DND-41 (cell line): ENCODE measurements at places on chromosomes 3 and 15.
A peak's percentile ranks its signal among the peaks of the same experiment; 100 is the strongest.

- H3K4me3 ChIP-seq, result no peak overlapping the region
- peaks cover 3% of the 10 kb centered on the region for H3K27me3 ChIP-seq
- H3K4me1 ChIP-seq, result no peaks in the 10 kb centered on the region
- H3K36me3 ChIP-seq, result no peaks in the 10 kb centered on the region
- DNase-seq, result no peak
These were observed 43.6 kb downstream of the SEMA5B start for GRCh38 chr3:122984007-122984406.

- H3K4me1 ChIP-seq, result no peaks in the 10 kb centered on the region
- no peak overlapping the region for H3K4me3 ChIP-seq
- DNase-seq, result no peak
- H3K27ac ChIP-seq, result no peak overlapping the region
These were observed 8.5 kb upstream of the P2RY1 start for GRCh38 chr3:152826476-152826875.

- peaks cover 42% of the 10 kb centered on the region for H3K27me3 ChIP-seq
- H3K4me3 ChIP-seq, result no peak overlapping the region
- H3K36me3 ChIP-seq, result no peaks in the 10 kb centered on the region
- DNase-seq, result no peak
These were observed 6.8 kb upstream of the TSC22D2 start for GRCh38 chr3:150401285-150401684.

DNA sequence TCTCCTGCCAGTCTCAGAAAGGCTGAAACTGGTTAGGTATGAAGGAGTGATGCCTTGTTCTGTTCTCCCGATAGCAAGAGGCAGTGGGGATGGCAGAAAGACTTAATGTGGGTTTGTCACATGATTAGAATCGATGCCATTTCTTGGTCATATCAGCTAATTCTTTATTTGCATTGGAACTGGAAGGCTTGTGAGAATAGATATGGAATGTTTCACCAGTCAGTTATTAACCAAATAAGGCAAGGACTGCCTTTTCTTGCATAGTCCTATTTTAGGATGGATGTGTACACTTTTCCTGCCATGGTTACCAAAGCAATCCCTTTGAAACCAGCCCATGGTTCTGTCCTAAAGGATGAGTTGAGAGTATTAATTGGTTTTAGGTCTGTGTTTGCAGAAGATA is 33.7 kb downstream of the FILIP1L start:
- H3K27ac ChIP-seq, result no peak overlapping the region
- H3K4me1 ChIP-seq, result no peaks in the 10 kb centered on the region
- DNase-seq, result no peak
- H3K36me3 ChIP-seq, result no peaks in the 10 kb centered on the region
- H3K27me3 ChIP-seq, result no peaks in the 10 kb centered on the region

DNA sequence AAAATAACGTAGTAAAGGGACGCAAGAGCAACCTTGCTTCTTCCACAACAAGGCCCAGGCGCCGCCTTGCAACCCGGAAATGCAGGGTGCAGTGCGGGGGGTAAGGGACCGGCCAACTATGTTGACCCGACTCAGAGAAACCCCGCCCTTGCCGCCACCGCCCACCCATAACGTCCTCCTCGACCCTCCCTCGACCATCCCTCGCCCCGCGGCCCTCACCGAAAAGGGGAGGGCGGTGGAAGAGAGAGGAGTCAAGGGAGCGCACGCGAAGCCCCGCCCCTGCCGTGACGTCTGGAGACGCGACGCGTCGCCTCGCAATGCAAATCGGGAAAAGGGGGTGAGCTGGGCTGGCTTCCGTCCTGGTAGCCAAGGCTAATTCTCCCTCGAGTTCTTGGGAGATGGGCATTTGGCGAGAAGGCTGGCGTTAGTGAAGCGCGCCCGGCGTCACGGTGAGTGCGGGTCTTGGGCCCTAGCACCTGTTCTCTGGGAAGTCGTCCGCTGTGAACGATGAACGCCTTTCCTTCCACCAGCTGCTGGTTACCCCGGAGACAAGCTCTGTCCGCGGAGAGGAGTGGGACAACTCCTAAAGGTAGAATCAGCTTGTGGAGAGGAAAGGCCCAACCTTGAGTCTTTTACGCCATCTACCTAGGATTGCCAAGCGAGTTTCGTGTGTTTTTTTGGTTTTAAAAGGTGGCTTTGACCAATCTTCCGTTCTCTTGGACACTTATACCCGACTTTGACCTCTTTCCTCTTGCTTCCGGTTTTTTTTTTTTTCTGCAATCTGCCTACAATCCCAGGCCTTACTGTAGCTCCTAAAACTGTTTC is at the start of gene USP8:
USP8 (plus strand) TSS at position 340 of the 825 bp plus-strand sequence. CDS start 14,669 bp downstream, outside the sequence.
- DNase-seq, result peak; percentile 97
- no peaks in the 10 kb centered on the region for H3K27me3 ChIP-seq
- H3K4me1 ChIP-seq, result peaks cover 25% of the 10 kb centered on the region
- H3K27ac ChIP-seq, result peak within 1 kb of the TSS; percentile 74
- peak within 1 kb of the TSS; percentile 96 for H3K4me3 ChIP-seq

DNA sequence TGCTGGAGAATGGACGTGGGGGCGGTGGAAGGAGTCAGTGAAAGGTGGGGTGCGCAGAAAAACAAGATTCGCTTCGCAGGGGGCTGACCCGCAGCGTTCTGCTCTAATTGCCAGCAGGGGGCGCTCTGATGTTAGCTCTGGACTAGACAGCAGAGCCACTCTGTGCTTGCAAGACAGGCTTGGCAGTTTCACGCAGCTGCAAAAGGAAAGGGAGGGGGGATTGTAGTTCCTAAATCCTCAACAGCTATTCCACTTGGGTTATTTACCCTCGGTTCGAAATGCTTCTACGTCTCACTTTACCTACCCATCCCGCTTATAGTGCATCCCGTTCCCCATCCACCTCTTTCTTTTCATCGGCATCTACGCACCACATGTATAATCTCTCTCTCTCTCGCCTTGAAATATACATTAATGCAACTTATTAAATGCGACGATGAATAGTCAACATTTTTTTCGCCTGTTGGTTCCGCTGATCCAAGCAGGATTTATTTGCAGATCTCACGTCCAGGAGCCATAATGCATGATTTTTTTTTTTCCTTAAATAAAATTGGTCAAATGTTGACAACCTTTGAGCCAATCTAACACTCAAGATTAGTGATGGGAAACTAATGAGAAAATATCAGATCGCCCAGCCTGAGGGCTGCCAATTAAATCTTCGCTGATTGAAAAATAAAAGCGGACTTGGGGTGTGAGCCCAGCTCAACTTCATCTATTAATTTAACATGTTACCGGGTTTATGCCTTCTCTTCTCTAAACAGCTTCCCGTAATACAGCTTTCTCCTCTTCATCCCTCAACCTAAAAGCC is 216.4 kb downstream of the MEIS2 start:
- H3K4me1 ChIP-seq, result no peaks in the 10 kb centered on the region
- peaks cover 4% of the 10 kb centered on the region for H3K27me3 ChIP-seq
- no peak overlapping the region for H3K4me3 ChIP-seq
- no peaks in the 10 kb centered on the region for H3K36me3 ChIP-seq
- no peak overlapping the region for H3K27ac ChIP-seq

- no peak overlapping the region for H3K27ac ChIP-seq
- DNase-seq, result no peak
- no peak overlapping the region for H3K4me3 ChIP-seq
These were observed 106.8 kb downstream of the HHLA2 start for GRCh38 chr3:108403198-108403597.

DNA sequence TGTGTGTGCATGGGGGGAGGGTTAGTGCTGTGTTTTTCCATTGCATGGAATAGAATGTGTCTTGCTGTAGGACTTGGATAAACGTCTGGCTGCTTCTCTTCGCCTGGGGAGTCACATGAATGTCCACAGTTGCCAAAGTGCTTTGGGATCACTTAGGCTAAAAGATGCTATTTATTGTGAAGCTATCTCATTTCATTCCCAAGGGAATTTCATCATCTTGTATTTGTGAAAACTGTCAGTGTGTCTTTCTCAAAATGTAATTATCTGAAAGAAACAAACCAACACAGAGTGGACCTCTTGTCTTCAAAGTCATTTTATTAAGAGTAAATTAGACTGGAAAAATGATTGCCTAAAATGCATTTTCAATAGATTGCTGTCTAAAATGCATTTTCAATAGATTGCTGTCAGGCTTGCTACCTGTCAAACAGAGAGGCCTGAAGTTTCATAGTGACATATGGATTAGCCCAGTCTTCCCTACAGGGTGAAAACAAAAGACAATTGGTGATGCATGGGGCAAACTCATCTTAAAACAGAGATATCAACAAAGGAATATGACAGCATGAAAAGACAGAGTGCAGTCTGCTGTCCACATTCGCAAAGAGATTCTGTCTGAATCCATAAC is 117.1 kb upstream of the GOLIM4 start:
- no peak overlapping the region for H3K4me3 ChIP-seq
- no peak for DNase-seq
- H3K27me3 ChIP-seq, result no peaks in the 10 kb centered on the region

GRCh38 chr3:180827171-180827570 is 85.3 kb upstream of the FXR1 start:
- DNase-seq, result no peak
- H3K27me3 ChIP-seq, result no peaks in the 10 kb centered on the region
- no peaks in the 10 kb centered on the region for H3K36me3 ChIP-seq
- H3K4me3 ChIP-seq, result no peak overlapping the region
- no peak overlapping the region for H3K27ac ChIP-seq

- no peaks in the 10 kb centered on the region for H3K27me3 ChIP-seq
- no peaks in the 10 kb centered on the region for H3K4me1 ChIP-seq
- no peak for DNase-seq
These were observed 186.3 kb downstream of the SCAPER start for GRCh38 chr15:76718863-76719262.

DNA sequence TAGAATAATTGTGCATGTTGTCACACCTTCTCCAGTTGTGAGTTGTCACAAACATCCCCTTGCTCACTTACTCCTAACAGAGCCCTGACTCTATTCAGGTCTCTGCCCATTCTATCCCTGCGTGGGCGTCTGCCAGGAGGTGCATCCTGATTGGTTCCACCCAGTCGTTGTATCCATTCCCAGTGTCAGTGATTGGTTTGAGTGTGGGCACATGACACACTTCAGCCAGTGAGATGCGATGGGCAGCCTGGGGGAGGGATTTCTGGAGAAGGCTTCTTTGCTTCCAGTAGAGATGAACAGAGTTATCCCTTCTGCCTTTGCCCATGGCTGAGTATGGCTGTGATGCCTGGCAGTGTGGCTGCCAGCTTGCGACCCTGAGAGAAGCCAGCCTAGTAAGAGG is 18.7 kb downstream of the PXYLP1 start:
- no peak for DNase-seq
- H3K4me3 ChIP-seq, result no peak overlapping the region

- peaks cover 9% of the 10 kb centered on the region for H3K4me1 ChIP-seq
- no peak overlapping the region for H3K27ac ChIP-seq
- DNase-seq, result no peak
- H3K4me3 ChIP-seq, result no peak overlapping the region
- H3K27me3 ChIP-seq, result no peaks in the 10 kb centered on the region
These were observed 535.9 kb upstream of the ATP11B start for GRCh38 chr3:182257361-182257760.
